ENCODE measurements at places on chromosomes 2 and 18.

- DNase-seq = no peak
These were observed 2.5 kb upstream of the DHRS9 start for GRCh38 chr2:169066897-169067296.

- no peak for DNase-seq
These were observed 328.4 kb downstream of the CLIP4 start for GRCh38 chr2:29443627-29444026.

GRCh38 chr2:224077773-224078507 is 38.9 kb upstream of the SERPINE2 start:
- no peak for DNase-seq

GRCh38 chr2:140257692-140258300 is 1477.6 kb upstream of the NXPH2 start:
- DNase-seq = no peak

DNA sequence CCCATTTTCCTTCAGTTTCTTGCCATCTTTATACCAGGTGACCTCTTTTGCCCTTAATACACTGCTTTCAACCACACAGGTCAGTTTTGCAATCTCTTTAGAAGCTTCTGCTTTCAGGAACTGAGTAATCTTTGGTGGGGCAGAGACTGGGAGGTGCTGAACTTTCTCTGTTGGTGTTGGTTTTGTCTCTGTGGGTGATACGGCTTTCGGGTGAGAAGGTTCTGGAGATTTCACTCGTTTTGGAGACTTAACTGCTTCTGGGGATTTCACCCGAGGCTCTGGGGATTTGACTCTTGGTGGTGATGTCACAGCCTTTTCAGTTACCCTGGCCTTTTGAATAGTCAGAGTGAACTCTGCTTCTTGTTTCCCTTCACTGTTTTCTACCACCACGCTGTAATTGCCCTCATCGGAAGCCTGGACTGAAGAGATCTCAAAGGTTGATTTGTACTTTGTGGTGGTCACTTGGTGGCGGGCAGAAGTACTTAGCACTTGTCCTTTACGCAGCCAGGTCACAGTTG is 50.4 kb downstream of the PLEKHA3 start:
- DNase-seq = no peak

- DNase-seq = no peak
These were observed 114.9 kb downstream of the GALNT13 start for GRCh38 chr2:153986488-153987229.
